ENCODE measurements at places on chromosomes 1 and 21. TPM values are rescaled to one million over a fixed set of nuclear protein-coding genes. Genes with fewer than 3 reads are reported as not detected.

The GJA8 gene
- total RNA-seq: not detected

The PTPN22 gene
- total RNA-seq: 7.0 TPM

The TAF13 gene
- total RNA-seq: 35.8 TPM

The MCM3AP gene
- 114 TPM for total RNA-seq

The ATP5PF gene
- total RNA-seq: 80.3 TPM

The DCST1 gene
- 0.20 TPM for total RNA-seq

The AGMAT gene
- 0.23 TPM for total RNA-seq

The SELE gene
- total RNA-seq: 4.5 TPM

The PGBD5 gene
- 2.0 TPM for total RNA-seq

The RIPK4 gene
- total RNA-seq: 21.6 TPM

The CRYZL1 gene
- total RNA-seq: 31.6 TPM

The RPL11 gene
- total RNA-seq: 775 TPM

The CHIA gene
- total RNA-seq: 2.2 TPM

The CFHR4 gene
- total RNA-seq: not detected

The ATG4C gene
- total RNA-seq: 12.9 TPM

The OR2L2 gene
- total RNA-seq: not detected

The TTC22 gene
- 3.4 TPM for total RNA-seq

The DISP3 gene
- total RNA-seq: 0.18 TPM

The IL19 gene
- not detected for total RNA-seq

The SH2D5 gene
- total RNA-seq: 0.52 TPM

The PAQR6 gene
- total RNA-seq: 1.3 TPM

The KLHDC7A gene
- 1.3 TPM for total RNA-seq

The CA6 gene
- not detected for total RNA-seq

The SH2D2A gene
- 2.4 TPM for total RNA-seq

The FASLG gene
- not detected for total RNA-seq

The UMODL1 gene
- total RNA-seq: 0.28 TPM

The RSRP1 gene
- 210 TPM for total RNA-seq

The ZSWIM5 gene
- 3.8 TPM for total RNA-seq

The OR13G1 gene
- not detected for total RNA-seq

The SLC25A34 gene
- 4.2 TPM for total RNA-seq

The WRAP73 gene
- total RNA-seq: 17.3 TPM

The ITLN2 gene
- 13.8 TPM for total RNA-seq

The KIAA1614 gene
- 6.2 TPM for total RNA-seq

The IGSF8 gene
- total RNA-seq: 23.5 TPM

The CASP9 gene
- 13.3 TPM for total RNA-seq

The IVL gene
- total RNA-seq: not detected

The LCE1B gene
- not detected for total RNA-seq

The TUFT1 gene
- 13.9 TPM for total RNA-seq

The ZNF648 gene
- total RNA-seq: 0.20 TPM

The TAL1 gene
- total RNA-seq: 9.3 TPM

The IL22RA1 gene
- 1.0 TPM for total RNA-seq

The STUM gene
- total RNA-seq: 0.51 TPM

The OPRD1 gene
- total RNA-seq: 0.28 TPM

The RASSF5 gene
- total RNA-seq: 23.7 TPM

The RNU1-2 gene
- total RNA-seq: 3,134 TPM

The SAMSN1 gene
- total RNA-seq: 20.1 TPM

The FOXJ3 gene
- 106 TPM for total RNA-seq

The FAM72A gene
- total RNA-seq: 3.1 TPM

The CRYAA gene
- not detected for total RNA-seq
